HAP-1 (cell line): ENCODE measurements at places on chromosomes 11 and 22.

DNA sequence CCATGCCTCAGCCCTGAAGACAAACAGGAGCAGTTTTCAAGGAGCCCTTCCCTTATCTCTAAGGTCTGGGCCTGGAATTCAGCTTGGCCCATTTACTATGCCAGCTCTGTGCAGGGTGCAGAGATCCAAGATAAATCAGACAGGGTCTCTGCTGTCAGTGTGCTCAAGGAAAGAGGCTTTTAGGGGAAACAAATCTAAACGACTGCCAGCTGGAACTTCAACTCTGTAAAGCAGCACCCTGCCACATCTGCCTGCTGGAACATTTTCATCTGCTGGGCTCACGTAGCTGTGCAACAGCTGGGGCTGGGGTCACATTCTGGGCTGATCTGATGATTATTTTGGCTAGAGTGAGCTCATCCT is 19.8 kb upstream of the EHF start:
- no peak for DNase-seq

DNA sequence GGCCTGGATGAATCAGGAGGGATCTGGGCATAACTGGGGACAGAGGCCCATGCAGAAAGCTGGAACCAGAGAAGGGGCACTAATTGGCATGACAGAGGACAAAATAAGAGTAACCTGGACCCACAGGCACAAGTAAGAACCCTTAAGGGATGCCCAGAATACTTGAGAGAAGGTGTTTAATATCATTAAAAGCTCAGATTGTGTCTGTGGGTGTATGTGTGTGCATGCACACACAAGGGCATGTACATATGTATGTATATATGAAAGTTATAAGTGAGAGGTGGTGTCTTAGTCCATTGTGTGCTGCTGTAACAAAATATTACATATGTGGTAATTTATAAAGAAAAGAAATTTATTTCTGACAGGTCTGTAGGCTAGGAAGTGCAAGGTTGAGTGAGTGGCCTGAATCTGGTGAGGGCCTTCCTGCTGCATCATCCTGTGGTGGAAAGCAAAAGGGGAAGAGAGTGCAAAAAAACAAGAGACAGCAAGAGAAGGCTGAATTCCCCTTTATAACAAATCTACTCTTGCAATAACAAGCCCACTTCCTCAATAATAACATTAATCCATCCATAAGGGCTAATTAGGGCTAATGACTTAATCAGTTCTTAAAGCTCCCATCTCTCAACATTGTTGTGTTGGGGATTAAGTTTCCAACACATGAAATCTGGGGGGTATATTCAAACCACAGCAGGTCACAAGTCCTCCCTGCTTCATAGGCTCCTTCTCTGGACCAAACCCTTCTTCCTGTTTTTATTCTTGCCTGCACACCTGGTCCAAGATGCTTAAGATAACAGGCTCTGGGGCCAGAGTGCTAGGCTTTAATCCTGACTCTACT is 68.3 kb upstream of the POU2AF2 start:
- DNase-seq, result no peak

GRCh38 chr11:115616971-115617370 is 112.8 kb upstream of the CADM1 start:
- no peak for DNase-seq

GRCh38 chr11:28581286-28582242 is 473.4 kb downstream of the METTL15 start:
- no peak for DNase-seq

DNA sequence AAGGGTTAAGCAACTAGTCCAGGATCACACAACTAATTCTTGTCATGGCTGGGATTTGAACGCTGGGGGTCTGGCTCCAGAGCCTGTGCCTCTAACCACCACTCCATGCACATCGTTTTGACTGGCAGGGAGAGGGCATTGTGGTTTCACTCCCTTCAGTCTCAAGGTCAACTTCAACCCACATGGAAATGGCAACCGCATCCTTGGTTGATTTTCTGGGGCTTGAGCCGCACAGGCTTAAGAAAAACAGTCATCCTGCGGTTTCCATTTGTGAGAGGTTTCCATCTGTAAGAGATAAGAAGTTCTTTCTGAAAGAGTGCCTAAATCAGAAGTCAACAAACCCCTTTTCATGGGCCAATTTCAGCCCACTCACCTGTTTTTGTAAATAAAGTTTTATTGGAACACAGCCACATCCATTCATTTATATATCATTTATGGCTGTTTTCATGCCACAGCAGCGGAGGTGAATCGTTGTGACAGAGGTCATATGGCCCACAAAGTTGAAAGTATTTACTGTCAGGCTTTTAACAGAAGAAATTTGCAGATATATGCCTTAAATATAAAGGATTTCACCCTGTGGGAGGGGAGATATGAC is 65.7 kb downstream of the SGSM1 start:
- no peak for DNase-seq

GRCh38 chr22:21672107-21672629 is 6.4 kb downstream of the PPIL2 start:
- no peak for DNase-seq

GRCh38 chr11:16771350-16772140 is 33.1 kb downstream of the C11orf58 start:
- DNase-seq, result no peak

GRCh38 chr22:44892803-44893730 is 116.7 kb downstream of the PHF21B start:
- no peak for DNase-seq

DNA sequence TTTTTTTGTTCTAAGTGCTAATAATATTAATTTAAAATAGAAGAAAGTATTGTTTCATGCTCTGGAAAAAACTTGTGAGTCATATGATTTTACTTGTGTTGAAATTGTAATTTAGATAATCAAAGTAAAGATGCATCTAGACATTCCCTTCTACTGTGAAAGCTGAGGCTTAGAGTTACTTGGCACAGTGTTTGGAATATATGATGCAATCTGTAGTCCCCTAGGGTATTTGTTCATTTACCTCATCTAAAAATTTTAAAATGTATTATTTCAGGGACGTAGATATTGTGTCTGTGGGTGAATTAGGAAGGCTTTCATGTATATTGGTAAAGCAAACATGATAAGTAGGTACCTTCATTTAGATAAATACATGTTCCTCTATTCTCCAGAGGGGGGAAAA is 793.5 kb upstream of the CNTN5 start:
- no peak for DNase-seq

DNA sequence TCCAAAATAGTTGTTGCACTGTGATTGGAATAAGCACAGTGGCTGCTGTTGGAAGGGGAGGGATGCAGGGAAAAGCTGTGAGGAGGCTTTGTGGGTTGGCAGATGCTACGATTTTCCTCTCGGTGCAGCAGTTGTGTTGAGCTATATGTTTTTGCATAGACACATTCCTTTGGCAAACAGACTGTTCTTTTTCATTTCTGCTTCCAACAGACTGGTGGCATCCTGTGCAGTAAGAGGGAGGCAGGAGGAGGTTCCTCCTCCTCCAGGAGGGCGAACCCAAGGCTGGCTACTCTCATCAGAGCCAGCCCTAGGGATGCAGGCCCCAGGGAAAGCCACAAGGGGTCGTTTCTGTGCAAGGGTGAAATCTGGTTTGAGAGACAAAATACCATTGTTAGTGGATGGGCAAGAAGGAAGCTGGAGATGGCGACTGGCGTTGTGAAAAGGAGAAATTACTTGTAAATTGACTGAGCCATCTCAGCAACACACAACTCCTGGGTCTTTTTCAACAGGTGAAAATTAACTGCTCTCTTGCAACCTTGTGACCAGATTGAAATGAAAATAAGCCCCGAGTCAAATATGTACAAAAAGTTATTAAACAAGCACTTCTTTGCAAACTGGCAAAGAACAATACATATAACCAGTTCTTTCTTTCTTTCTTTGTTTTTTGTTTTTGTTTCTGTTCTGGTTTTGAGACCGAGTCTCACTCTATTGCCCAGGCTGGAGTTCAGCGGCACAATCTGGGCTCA is 26.5 kb upstream of the UBASH3B start:
- DNase-seq, result peak; percentile 78

DNA sequence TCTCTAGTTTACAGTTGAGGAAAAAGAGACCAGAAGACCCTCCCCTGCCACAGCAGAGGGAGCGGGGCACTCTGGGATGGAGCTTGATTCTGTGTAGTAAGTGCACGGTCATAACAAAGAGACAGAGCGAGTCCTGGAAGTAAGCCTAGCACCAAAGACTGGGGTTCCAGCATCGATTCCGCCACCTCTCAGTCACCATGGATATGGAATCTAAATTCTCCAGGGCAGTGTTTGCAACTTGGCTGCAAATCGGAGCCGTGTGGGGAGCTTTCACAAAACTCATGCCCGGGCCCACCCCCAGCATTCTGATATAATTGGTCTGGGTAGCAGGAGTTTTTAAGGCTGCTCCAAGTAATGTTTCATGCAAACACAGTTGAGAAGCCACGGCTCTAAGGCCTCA is 129.5 kb upstream of the OPCML start:
- DNase-seq, result no peak

- DNase-seq, result no peak
These were observed 19.9 kb downstream of the TSKU start for GRCh38 chr11:76803023-76803422.

DNA sequence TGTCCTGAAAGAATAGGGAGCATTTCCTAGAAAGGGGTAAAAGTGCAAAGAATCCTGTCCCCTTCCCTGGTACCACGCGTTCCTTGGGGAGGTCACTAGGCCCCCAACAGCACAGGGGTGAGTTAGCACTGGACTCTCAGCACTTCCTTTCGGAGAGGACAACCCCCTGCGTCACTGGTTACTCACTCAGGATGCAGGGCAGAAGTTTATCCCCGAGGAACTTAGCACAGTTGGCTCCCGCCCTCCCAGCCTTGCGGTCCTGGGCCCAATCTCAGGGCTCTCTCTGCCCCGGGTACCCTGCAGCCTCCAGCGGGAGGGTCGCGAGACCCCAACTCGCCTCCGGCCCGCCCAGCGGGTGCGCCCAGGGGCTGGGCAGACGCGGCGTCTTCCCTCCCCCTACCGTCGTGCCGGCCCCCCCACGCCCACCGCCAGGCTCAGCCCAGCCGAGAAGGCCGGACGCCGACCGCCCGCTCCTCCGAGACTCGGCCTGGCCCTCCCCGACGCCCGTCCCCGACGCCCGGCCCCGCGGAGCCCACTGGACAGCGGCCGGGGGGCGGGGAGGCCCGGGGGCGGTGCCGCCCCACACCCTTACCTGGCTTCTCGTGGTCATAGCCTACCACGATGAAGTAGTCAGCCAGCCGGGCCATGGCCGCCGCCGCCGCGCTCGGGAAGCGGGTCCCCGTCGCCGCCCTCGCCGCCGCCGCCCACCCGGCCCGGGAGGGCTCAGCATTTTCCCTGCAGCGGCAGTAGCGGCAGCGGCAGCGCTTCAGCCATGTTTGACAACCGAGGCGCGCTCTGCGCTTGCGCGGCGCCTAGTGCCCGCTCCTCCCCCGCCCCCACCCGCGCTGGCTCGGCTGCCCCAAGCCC is at the start of gene SBF2:
Gene SBF2 (minus strand): TSS at position 797 of the 867 bp plus-strand sequence. CDS start 150 bp downstream, at position 647.
- DNase-seq, result peak; percentile 90

GRCh38 chr22:50061141-50061823 is 3.2 kb upstream of the TTLL8 start:
- DNase-seq, result no peak

GRCh38 chr11:125001849-125002248 is 47.8 kb downstream of the CCDC15 start:
- no peak for DNase-seq

DNA sequence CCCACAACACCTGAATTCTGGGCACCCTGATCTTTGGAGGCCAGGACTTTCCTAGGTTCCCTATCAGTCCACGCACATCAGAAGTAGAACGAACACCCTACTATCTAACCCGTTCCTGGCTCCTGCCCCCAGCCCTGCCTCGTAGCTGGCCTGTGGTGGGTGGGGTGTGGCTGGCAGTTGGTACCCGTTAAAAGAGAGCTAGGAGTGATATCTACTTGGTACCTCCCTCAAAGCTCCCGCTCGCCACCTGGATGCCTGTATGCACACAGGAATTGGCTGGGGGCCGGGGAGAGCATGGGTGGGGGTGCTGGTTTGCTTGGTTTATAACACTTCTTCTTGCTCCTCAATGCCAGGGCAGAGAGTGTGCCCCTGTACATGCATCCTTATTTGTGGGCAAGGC is 14.0 kb upstream of the NECTIN1 start:
- no peak for DNase-seq

- DNase-seq, result peak; percentile 12
These were observed 60.5 kb downstream of the OSBP2 start for GRCh38 chr22:30754971-30755758.

GRCh38 chr11:115581871-115582639 is 77.8 kb upstream of the CADM1 start:
- DNase-seq, result no peak

DNA sequence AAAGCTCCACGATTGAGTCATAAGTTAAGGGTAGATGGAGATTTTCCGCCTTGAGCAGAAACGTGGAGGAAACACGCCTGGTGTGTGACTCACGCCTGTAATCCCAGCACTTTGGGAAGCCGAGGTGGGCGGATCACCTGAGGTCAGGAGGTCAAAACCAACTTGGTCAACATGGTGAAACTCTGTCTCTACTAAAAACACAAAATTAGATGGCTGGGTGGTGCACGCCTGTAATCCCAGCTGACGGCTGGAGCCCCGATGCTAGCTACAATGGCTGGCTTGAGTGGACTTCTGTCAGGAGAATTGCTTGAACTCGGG is 17.3 kb upstream of the DGCR8 start:
- no peak for DNase-seq

- no peak for DNase-seq
These were observed 603 bp downstream of the CDHR5 start for GRCh38 chr11:623999-624704.

DNA sequence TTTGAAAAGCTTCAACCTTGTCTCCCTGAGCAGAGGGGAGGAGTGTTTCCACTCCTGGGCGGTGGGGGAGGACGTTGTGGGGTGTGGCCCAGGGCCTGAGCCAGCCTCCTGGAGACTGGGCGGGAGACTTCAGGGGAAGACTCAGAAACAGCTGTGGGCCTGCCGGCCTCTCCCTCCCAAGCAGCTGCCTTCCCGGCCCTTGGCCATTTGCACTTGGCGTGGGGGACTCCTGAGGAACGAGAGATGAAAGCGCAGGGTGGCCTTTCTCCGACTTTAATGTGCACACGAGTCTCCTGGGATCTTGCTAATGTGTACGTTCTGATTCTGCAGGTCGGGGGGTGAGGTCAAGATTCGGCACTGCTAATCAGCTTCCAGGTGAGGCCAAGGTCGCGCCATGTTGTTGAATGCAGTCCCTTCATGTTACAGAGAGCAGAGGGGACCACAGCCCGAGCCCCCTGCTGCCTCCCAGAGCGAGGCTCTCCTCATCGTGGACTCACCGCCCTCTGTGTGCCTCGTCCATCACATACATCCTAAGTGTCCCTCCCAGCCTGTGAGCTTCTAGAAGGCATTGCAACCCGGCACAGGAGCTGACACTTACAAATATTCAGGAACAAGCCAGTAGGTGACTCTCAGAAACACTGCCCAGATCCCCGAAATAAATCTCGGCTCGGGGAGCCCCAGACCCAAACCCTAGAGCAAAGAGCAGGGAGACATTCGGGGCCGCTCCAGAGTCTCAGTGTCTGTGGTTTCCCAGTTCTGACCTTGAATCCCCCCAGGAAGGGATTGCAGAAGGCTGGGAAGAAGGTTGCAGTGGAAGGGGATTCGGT is 7.7 kb downstream of the LIF start:
- peak; percentile 62 for DNase-seq

GRCh38 chr11:121547574-121547973 is 94.8 kb upstream of the SORL1-AS1 start:
- DNase-seq, result no peak
